ENCODE measurements at places on chromosomes 4 and X.

DNA sequence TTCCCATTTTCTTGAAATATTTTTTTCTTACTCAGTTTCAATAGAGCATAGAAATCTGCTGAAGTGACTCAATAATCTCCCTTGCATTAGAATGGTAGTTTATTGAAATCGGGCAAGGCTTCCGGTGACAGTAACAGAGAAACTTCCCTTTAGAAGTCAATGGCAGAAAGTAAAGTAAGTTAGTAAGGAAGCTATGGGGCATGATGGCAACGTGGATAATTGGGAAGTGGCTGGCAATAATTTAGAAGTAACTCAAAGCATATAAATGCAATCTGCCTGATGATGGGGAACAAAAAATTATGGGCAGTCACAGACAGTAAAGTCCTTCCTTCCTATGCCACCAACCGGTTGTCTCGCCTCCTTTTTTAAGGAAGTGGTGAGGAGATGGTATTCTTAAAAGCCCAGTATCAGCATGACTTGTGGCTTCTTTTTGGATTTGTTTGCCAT is 7.6 kb downstream of the CYBB start:
- DNase-seq = no peak

DNA sequence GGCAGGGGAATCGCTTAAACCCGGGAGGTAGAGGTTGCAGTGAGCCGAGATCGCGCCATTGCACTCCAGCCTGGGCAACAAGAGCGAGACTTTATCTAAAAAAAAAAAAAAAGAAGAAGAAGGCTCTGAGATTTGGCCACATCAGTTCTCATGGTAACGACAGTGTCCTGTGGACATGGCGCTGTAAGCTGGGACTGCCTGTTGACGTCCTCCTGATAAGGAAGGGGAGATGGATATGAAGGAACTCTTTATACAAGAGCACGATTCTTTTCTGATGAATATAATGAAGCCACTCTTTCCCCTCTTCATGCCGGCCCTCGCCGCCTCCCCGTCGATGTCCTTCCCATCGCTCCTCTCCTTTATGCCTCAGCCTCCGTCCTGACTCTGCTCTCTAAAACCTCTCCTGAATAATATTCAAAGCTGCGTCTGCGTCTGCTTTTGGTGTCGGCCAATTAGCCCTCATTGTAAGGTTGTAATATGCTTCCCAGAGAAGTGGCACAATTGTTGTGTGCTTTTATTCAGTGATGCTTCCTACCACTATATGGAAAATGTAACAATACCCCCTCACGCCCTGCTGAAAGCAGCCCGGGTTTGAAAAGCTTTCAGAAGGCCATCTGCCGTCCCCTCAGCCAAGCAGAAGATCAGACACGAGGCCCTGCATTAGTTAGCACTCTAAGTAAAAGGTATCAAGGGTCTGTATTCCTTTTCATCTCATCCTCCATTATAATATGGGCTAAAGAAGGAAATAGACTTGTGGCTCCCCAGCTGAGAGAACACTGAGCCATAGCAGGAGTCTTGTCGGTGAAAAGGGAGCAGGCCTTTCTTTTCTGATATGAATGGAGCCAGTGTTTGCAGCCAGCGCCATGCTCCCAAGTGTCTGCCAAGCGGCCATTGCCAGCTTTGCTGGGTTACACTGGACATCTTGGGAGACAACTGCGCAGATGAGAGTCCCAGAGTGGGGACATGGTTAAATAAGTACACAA is 22.1 kb upstream of the SCOC start:
- no peak for DNase-seq

- no peak for DNase-seq
Measured at GRCh38 chrX:67613366-67613765, 69.5 kb downstream of the AR start.

DNA sequence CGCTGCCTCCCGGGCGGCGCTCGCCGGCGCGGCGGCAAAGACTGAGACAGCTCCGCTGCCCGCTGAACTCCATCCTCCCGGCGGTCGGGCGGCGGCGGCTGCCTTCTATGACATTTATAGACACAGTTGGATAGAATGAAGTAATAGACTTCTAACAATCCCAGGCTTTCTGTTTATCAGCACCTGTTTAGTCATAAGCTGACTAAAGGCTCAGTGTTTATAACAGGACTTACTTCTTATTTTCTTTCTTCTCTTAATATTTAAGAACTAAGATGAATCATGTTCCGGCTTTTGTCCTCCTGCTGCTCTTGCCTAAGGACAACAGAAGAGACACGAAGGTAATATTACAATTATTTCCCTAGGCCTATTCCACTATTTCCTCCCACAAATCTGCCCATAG is 3.9 kb downstream of the ARL13A start:
- DNase-seq = no peak

GRCh38 chr4:83662204-83662603 is 126.3 kb downstream of the GPAT3 start:
- no peak for DNase-seq

DNA sequence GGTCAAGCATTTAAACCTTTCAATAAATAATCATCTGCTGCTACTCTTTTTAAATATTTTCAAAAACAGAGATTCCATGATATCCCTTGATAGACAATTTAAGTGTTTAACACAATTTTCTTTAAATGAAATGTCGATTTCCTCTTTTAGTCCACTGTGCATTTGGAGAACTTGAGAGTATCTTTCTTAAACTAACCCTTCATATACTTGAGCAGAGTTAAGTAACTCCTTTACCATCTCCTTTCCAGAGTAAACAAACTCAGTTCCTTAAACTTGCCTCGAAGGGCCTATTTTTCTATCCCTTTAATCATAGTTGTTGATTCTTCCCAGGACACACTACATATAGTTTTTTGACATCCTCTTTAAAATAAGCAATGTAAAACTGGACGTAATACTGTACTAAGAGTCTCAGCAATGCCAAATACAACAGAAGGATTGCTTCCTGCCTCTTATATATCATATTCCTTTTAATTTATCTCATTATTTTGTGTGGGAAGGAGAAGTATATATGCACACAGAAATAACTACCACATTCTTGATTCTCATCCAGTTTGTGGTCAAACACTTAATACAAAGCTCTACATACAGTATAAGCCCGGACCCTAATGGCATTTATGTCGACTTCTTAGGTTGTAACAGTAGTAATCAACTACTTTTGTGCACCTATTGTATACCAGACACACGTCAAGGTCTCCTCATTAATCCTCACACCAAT is 22.8 kb downstream of the RAB28 start:
- no peak for DNase-seq

GRCh38 chr4:25810461-25811373 is 52.1 kb downstream of the SEL1L3 start:
- no peak for DNase-seq

- no peak for DNase-seq
Measured at GRCh38 chr4:174198828-174199227, 84.6 kb downstream of the FBXO8 start.

DNA sequence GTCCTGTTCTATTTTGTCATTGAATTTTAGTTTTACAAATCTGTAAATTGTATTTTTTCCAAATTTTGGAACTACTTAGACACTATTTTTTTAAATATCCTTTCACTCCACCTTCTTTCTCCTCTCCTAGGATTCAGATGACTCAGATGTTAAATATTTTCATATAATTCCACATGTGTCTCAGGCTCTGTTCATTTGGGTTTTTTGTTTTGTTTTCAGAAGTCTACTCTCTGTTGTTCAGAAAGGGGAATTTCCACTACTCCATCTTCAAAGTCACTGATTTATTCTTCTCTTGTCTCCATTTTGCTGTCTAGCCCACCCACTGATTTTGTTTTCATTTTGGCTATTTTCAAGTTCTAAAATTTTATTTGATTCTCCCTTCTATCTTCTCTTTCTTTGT is 264.0 kb upstream of the SLIT2 start:
- DNase-seq = no peak

GRCh38 chrX:10011261-10011931 is 44.2 kb downstream of the CLDN34 start:
- DNase-seq = no peak

- DNase-seq = no peak
Measured at GRCh38 chr4:100555611-100556337, 38.0 kb upstream of the EMCN start.

DNA sequence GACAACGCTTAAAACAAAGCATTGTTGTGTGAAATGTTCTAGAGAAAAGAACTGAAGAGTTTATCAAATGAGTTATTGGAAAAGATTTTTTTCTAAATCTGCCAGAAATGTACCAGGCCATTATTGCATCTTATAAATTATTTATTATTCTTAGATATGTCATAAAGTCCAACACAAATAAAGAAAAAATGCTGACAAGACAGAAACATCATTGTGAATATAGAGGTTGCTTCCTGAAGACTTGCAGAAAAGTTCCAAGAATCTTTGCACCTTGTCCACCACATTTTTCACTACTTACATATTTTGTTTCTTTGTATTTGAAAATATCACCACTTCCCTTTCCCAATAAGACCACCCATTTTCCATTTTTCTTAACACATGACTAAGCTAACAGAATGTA is 545.8 kb downstream of the IQCM start:
- DNase-seq = no peak

DNA sequence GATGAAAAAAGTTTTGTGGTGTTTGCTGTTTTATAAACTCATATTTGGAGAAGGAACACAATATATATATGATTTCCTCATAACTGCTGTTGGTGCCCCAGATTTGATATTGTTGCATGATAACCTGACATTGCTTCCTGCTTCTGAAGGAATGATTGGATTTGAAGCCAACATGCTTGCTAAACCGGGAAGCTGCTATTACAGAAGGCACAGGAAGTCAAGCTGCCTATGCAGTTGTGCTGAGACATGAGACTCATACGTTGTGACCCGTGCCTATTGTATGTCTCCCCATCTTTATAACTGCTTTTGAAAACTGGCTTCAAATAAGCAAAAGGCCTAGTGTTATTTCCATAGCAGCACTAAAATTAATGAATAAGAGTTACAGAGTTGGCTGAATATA is 32.9 kb downstream of the GAB1 start:
- DNase-seq = no peak

DNA sequence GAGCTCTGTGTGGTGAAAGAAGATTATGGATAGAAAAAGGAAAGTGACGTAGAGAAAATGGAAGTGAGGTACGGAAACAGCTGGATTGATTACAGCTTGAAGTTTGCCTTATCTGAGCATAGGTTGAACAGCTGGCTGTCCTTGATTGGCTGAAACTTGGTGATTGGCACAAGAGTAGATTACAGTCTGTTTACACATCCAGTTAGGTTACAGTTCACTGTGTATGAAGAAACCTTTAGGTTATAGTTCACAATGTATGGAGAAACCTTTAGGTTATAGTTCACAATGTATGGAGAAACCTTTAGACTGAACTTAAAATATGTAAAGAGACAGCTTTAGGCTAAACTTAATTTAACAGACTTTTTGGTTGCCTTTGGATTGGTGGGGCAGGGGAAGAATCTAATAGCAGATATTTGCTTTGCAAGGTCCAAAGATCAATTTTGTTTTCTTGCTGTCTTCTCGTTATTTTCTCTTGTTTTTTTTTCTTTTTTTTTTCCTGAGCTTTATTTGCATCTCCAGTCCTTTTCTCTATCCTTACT is 15.6 kb upstream of the ART3 start:
- peak; percentile 54 for DNase-seq

DNA sequence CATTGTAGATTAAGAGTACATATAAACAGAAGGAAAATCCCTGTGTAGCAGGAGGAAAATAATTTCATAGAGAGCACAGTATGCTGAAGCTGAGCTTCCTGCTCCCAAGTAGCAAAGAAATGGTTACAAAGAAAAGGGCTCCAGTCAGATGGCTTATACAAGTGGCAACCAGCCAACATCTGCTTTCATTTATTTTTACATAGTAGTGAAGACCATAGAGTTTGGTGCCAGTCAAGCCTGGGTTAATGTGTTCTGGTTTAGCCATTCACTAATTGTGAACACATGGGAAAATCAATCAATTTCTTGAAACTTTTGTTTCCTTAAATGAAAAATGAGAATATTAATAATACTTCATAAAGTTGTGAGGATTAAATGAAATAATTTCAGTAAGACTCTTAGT is 111.3 kb upstream of the ELOVL6 start:
- DNase-seq = no peak

GRCh38 chr4:184420881-184421416 is 53.4 kb downstream of the IRF2 start:
- no peak for DNase-seq

GRCh38 chr4:104630272-104630671 is 135.6 kb upstream of the CXXC4 start:
- DNase-seq = no peak

GRCh38 chrX:129631849-129632248 is 22.9 kb downstream of the APLN start:
- no peak for DNase-seq
